ENCODE measurements at places on chromosomes 1 and 21. TPM values are rescaled to one million over a fixed set of nuclear protein-coding genes. Genes with fewer than 3 reads are reported as not detected.

DNA sequence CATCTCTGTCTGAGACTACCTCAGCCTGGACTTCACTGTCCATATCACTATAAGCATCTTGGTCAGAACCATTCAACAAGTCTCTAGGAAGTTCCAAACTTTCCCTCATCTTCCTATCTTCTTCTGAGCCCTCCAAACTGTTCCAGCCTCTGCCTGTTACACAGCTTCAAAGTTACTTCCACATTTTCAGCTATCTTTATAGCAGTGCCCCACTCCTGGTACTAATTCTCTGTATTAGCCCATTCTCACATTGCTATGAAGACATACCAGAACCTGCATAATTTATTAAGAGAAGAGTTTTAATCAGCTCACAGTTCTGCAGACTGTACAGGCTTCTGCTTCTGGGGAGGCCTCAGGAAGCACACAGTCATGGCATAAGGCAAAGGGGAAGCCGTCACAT, 15.7 kb upstream of the DPH5 start:
- DNase-seq, result no peak

DNA sequence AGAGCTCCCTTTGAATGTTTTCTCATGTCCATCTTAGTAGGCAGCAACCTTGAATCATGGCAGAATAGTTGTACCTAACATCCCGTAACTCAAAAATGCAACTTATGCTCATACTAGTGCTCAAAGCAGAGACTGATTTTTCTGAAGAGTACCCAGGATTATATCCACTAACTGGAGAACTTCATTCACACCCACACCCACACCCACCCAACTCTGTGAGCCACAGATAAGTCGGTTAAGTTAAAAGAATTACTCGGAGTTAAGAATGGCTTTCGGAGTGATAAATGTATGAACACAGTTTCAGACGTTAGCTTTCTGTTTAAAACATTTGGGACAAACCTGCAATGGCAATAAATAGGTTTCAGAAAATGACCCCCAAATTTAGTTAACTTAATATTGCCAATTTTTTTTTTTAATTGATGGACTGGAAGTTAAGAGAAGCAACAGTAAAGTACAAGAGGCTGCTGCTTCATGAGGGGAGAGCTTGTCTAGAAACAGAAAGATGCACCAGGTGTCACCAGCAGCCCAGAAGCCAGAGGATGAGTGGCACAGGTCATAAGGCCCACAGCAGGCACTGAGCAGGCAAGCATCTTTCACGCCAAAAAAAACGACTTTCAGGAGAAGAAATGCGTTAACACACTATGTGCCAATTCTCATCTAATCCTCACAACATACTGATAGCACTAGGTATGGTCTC, 48.4 kb upstream of the C1orf198 start:
- no peak for DNase-seq

DNA sequence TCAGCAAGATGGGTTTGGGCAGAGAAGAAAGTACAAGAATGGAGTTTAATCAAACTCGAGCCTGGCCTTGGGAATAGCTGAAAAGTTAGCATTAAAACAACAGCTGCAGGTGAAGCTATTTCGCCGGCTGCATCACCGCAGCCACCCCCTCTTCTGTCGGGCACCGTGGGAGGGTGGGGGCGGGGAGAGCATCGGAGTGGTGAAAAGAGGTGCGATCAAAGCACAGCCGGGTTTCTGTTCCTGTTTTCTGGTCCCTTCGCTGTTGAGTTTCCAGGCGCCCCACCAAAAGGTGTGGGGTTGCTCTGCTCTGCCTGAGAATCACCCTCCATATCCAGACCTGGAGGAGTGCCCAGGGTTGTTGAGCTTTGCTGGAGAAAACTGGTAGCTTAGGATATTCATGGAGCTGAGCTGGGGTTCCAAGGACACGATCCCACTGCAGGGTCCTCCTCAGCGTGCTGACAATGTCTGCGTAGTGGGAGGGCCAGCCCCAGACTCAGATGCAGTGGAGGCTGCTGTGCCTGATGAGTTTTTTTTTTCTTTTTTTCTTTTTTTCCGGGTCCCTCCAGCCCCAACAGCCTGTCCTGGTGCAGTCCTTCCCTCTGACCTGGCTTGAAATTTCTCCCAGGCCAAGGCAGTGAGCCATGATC, 127.5 kb upstream of the C1orf174 start:
- DNase-seq, result no peak

DNA sequence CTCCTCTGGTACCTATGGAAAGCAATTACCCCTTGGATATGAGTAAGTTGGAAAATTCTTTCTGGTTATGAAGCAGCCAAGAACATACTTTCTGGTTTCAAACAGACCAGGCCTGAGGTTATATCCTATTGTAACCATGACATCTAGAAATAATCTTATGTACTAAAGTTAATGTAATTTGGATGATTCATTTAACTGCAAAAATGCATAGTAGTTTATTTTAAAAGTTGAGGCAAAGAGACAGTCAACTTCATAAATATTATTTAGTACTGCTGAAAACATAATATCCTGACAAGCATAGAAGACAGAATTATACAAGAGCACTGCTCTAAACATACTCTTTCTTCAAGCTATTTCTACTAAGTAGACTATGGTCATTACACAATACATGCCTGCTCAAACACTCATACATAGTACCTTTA, 25.5 kb downstream of the ODF2L start:
- no peak for DNase-seq

Gene POFUT2
- 29.0 TPM for total RNA-seq

Gene CR1L
- not detected for total RNA-seq

Data from upper lobe of right lung (tissue), 1 donor.